ENCODE measurements at places on chromosomes 12 and 14.

DNA sequence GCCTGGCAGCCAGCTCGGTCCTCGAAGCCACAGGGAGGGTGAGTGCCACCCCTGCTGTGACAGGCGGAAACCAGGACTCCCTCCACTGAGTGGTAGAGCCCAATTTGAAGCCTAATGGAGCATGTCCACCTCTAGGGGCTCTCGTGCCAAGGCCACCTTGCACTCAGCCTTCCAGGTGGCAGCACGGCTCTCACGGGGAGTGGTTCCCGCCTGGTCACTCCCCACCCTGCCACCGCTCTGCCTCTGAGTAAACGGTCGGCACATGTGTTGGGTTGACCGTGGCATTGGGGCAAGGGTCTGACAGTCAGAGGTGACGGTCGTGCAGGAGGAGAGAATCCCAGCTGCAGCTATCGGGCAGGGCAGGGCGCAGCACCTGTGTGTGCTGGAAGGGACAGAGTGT lies 34.8 kb downstream of the IL31 start:
- no peak for DNase-seq

DNA sequence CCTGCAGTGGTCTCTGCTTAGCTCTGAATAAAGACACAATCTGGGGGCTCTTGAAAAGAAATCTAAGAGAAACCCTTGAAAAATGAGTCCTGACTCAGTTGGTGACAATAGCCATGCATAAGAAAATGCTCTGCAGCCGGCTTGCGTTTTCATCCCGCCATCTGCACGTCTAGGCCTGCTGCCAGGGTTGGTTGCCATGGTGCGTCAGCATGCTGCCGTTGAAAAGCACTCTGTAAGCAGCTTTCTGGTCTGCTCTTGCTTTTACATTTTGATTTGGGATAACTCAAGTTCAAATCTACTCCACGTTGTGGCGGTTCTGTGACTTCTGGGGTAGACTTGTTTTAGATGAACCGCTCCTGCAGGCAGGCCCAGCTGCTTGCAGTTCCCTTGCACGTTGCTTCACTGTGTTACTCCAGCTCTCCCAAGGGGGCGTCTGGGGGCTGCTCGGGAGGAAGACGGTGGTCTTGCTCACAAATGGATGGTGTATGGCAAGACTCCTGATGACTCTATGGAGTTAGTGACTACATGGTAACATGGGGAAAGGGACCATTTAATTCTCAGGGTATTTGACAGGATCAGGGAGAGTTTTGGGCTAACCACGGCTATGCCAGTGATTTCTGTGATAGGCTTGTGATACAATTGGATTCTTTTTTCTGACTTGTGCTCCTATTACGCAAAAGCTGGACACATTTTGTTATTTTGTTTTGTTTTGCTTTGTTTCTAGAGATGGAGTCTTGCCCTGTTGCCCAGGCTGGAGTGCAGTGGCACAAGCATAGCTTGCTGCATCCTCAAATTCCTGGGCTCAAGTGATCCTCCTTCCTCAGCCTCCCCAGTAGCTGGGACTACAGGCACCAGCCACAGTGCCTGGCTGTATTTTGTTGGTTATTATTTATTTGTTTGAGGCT lies 15.8 kb downstream of the WNT5B start:
- DNase-seq = no peak

- no peak for DNase-seq
Measured at GRCh38 chr14:99615497-99616157, 11.6 kb upstream of the CCDC85C start.

DNA sequence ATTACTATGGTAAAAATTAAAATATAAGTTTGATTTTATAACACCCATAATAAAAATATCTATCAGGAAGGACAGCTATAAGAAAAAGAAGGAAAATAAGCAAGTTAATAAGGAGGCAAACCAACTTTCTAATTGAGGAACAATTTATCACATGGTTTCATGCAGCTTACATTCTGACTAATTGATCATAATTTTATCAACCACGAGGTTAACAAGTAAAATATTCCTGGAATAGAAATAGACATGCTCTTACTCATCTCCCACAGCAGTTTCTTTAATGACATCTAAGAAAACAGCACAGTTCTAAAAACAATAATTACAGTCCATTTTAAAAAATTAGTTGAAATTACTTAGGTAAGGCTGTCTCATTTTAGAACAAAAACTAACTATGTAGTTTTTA lies 130.8 kb upstream of the KRR1 start:
- DNase-seq = no peak

All from activated CD4-positive, alpha-beta T cell treated with anti-CD3 and anti-CD28 coated beads for 1 hour (primary cell).